HS-5 (cell line): ENCODE measurements at places on chromosomes 1 and 21.

DNA sequence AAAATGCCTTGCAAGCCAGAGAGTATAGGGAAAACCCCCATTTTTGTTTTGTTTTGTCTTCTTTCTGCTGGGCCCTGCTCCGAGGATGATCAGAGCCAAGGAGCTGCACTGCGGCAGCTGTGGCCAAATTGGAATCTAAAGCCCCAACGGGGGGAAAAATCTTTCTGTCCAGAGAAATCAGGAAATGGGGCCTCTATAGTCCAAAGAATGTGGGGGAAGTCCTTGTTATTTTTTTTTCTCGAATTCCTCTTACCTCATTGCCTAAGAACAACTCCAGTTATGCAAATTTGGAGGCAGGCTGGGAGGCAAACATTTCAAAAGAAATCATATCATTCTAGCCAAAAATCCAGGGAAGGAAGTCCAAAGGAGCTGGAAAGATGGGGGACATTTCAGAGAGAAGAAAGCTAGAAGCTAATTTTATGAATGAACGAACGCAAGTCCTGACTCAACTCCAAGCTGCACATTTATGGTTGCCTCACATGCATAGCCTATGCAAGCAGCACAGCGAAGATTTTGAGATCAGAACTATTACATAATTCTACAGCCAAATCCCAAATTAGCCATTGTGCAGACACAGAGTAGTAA lies 263.2 kb downstream of the KCTD3 start:
- DNase-seq = no peak

- no peak for DNase-seq
Measured at GRCh38 chr1:176884286-176884685, 280.2 kb downstream of the ASTN1 start.

DNA sequence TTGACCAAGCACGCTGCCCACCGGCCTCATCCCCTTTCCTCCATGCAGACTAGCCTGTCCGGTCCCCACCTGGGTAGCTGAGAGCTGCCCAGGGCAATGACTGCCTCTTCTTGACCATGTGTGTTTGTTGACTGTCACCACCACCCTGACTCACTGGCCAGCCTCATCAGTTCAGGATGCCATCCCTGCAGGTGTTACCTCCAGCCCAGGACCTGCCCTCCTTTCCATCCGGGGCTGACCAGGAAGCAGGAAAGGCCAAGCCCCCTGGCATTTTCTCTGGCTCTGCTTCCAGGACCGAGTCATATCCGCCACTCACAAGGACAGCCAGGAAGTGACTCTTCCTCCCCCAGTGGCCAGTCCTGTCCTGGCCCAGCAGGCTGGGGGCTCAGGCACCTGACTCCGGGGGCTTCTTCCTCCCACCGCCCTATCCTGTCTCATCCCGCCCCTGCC lies 17.1 kb downstream of the EPHA2 start:
- DNase-seq = no peak

- no peak for DNase-seq
Measured at GRCh38 chr1:40078512-40079333, 18.3 kb downstream of the PPT1 start.

DNA sequence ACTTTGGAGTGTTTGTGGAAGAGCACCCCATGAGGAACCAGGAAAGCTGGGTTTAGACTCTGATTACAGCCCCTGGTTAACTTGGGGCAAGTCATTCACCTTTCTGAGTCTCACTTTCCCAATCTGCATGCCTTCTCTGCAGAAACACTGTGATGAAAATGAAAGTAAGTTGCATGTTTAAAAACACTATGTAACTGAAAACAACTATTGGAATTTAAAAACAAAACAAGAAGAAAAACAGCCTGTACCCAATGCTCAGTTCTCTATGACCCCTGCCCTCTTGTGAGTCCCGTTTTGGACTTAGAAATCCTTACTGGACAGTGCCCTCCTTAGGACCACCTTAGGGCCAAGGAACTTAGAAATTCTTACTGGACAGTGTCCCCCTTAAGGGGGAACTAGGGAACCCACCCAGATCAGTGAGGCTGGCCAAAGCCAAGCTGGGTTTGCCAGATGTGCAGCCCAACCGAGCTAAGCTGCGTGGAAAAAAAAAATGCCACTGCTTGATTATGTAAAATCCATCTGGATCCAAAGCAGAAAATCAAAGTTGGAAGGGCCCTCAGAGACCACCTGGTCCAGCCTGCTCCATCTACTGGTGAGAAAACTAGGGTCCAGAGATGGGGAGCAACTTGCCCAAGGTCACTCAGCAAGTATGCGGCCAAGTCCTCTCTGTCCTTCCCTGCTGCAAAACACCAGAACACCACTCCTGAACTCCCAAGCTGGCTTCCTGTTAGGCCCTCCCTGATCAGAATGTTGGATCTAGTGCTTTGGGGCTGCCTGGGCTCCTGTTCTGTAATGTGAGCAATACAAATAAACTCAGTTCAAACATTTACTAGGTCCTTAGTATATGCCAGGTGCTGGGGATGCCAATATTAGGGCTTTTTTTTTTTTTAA lies 77.7 kb downstream of the MRPL37 start:
- DNase-seq = no peak

DNA sequence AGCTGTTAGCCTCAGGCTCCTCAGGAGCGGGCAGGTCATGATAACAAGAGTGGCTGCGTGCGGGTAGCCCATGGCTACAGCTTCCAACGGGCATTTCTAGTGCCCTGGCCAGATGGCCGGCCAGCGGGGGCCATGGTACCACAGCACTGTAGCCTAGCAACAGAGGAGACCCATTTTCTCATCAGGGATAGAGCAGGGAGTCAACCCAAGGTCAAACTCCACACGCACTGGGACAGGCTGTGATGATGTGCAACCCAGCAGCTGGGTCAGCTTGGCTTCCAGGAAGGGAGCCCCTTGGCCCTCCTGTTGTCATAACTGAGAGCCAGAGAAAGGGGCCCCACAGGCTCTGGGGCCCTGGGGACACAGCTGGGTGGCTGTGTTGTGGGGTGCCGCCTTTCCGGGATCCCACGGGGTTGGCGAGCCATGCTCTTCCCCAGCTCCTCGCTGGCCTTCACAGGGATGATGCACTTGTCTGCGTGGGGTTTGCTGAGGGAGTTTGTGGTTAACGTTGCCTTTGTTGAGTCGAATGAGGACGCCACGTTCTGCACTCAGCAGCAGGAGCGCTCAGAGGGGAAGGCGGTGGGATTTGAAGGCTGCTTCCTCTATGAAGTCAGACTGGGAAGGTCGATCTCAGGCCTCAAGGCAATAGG lies 46.3 kb downstream of the COL18A1 start:
- DNase-seq = no peak

DNA sequence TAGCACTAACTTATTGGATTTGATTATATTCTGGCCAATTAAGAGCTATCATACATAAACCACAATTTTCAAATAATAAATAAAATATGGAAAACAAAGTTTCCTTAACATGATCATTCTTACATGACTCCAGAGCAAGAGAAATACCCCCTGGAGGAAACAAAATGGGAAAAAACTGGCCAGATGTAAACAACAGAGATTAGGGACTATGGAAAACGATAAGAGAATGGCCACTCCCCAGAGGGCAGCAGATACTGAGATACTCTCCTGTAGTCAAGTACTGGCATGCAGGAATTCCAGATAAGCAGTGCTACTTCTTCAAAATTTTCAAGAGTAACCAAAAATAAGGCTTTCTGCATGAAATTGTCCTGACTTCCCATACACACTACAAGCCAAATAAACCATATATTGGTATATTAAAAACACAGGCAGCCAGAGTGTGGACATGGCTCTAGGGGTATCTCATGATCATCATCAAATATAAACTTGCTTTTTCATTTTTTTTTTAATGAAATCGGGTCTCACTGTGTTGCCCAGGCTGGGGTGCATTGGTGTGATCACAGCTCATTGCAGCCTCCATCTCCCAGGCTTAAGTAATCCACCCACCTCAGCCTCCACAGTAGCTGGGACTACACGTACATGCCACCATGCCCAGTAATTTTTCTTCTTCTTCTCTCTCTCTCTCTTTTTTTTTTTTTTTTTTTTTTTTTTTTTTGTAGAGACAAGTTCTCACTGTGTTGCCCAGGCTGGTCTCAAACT lies 118.5 kb downstream of the EIF4G3 start:
- no peak for DNase-seq

- no peak for DNase-seq
Measured at GRCh38 chr1:189206617-189207016, 1271.0 kb downstream of the BRINP3 start.

DNA sequence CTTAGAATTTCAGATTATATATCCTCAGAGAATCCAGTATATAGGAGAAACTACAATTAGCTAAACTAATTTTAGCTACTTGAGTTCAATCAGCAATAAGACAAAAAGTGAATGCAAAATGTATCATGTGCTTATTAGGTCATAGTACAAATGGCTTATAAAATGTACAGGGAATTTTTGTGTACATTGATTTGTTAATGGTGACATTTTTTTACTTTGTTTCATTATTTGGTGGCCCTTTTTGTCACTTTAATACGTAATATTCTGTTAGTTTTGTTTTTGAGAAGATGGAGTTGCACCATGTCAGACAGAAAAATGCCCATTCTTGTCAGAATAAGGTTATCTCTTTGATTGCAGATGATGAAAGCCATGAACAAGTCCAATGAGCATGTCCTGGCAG lies 33.6 kb downstream of the CC2D1B start:
- no peak for DNase-seq

DNA sequence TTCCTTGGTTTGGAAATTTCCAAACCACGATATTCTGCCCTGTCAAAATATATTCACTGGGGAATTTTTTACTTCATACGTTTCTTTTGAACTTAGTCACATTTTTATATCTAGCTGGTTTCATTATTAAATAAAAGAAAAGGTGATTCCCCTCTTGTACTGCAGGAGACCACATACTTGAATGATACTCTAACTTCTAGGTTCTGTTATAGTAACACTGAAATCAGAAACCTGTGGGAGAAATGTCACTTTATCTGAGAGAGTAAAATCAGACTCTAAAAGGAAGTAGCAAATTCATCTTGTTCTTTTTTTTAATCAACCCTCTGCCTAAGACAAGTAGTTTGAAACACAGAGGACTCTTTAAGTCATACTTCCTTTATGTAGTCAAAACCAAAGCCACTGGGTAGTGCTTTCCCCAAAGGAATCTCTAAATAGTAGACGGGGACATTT lies 34.4 kb downstream of the MRPL39 start:
- DNase-seq = no peak

DNA sequence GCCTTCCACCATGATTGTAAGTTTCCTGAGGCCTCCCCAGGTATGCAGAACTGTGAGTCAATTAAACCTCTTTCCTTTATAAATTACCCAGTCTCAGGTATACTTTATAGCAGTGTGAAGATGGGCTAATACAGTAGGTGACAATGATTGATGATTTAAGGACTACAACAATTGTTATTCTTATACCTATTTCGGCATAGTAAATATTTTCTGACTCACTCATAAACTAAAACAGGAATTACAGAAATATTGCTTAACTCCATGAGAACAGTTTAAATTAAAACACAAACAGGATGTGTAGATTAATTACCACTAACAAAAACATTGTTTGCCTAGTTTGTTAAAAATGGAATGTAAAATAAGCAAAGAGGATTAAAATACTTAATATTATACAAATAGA lies 839.9 kb downstream of the LTN1 start:
- DNase-seq = no peak

DNA sequence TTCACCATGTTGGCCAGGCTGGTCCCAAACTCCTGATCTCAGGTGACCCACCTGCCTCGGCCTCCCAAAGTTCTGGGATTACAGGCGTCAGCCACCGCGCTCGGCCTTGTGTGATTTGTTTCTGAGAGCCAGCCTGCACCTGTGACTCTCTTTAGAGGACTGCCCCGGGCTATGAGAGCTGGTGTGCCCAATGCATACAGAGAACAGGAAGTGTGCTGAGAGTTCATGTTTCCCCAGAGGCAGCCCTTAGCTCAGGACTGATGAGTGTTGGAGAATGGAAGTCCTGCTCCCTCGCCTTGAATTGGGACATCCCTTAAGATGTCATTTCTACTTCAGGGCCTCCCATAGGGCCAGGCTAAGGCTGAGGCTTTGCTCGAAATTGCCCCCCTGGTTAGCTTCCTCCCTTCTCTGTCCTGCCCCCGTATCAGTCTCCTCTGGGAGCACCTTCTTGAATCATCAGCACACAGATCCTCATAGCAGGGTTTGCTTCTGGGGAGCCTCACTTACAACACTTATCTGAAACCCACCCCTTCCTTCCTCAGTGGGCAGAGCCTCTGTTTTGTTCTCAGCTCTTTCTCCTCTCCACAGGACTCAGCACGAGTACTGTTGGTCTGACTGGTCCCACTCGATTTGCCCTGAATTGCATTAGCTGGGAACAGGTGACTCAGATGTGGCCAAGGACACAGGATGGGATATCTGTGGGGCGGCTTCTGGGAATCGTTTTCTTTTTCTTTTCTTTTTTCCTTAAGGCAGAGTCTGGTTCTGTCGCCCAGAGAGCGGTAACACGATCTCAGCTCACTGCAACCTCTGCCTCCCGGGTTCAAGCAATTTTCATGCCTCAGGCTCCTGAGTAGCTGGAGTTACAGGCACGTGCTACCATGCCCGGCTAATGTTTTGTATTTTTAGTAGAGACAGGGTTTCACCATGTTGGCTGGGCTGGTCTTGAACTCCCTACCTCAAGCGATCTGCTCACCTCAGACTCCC lies 80.1 kb downstream of the UBIAD1 start:
- DNase-seq = no peak

- no peak for DNase-seq
Measured at GRCh38 chr1:156926175-156926574, 5.7 kb downstream of the LRRC71 start.

- DNase-seq = peak; percentile 0
Measured at GRCh38 chr21:39184050-39184980, 1.1 kb upstream of the PSMG1 start.

DNA sequence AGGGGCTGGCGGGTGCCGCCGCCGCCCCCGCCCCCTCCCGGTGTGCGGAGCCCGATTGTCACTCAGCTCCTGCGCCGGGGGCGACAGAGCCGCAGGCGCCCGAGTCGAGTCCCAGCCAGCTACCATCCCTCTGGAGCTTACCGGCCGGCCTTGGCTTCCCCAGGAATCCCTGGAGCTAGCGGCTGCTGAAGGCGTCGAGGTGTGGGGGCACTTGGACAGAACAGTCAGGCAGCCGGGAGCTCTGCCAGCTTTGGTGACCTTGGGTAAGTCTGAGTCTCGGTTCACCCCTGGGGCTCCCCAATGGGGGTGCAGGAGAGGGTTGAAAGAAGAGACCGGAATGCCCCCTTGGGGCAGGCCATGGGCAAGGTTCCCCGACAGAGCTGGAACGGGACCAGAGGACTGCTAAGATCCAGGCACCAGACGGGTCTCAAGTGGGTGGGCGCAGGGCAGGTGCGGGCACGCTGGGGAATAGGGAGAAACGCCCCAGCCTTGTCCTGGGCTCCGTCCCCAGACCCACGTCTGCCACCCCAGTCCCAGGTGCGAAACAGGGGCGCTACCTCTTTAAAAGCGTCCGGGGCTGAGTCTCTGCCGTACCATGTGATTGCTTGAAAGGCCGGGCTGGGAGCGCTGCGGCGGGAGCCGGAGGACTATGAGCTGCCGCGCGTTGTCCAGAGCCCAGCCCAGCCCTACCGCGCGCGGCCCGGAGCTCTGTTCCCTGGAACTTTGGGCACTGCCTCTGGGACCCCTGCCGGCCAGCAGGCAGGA lies at the start of gene ADORA1:
TSS of gene ADORA1 (plus strand) at position 61 of the 765 bp plus-strand sequence. CDS start 1,116 bp downstream, outside the sequence.
- DNase-seq = no peak

GRCh38 chr1:81466961-81467360 lies 333.8 kb upstream of the ADGRL2 start:
- DNase-seq = no peak
